Fibroblast of skin of back (primary cell): ENCODE measurements at places on chromosomes 11 and 22.
A peak's percentile ranks its signal among the peaks of the same experiment; 100 is the strongest.

GRCh38 chr22:31611061-31611760 lies 50.8 kb downstream of the PISD start:
- DNase-seq: no peak

DNA sequence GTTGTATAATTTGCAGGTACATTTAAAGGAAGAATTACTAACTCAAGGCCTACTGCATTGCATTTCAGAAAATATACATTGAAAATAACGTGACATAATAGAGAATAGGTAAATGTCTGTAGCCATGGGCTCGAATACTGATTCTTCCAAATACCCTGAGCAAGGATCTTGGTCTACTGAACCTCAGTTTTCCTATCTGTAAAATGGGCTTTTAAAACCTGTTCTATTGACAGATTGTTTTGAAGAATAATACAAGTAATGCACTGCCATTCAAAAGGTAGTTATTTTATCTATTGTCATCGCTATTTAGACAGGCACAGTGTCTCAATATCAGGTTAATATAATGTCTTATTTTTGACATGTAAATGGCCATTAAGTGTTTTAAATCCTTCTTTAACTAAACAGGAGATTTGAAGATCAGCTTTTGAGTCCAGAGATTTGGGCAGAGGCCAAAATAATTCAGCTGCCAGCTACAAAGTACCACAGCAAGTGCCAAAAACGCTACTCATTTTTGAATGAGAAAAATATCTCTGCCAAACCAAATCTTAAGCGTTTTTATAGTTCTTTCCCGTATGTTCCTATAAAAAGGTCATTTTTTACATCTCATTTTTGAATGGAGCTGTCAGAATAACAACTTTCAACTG lies 56.7 kb downstream of the CTSC start:
- DNase-seq: no peak

GRCh38 chr22:49569286-49570031 lies 258.2 kb downstream of the BRD1 start:
- DNase-seq: no peak

DNA sequence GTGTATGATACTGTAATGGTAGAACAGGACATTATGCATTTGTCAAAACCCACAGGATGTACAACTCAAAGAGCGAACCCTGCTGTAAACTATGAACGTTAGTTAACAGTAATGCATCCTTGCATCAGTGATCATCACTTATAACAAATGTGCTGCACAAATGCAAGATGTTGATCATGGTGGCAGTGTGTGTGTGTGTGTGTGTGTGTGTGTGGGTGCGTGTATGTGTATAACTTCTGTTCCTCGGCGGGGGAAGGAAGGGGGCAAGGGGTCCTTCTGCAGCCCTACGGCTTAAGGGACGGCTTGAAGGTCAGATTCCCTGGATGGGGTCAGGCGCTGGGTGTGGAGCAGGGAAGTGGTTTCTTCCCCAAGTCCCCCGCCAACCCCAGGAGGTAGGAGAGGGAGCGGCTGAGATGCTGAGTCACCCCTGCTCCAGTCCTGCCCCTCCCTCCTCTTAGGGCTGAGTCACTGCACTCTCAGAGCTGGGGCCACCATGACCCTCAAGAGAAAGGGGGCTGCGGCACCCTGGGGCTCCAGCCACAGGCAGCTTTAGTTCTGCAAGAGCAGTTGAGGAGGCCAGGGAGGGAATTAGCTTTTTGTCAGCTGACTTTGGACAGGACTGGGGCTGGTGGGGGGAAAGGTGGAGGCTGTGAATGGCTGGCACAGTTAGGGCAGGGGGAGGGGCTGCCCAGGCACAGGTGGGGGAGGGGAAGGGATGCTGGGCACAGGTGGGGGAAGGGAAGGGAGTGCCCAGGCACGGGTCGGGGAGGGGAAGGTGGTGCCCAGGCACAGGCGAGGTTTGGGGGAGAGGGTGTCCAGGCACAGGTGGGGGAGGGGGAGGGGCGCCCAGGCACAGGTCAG lies 8.8 kb upstream of the CTSD start:
- peak; percentile 93 for DNase-seq

DNA sequence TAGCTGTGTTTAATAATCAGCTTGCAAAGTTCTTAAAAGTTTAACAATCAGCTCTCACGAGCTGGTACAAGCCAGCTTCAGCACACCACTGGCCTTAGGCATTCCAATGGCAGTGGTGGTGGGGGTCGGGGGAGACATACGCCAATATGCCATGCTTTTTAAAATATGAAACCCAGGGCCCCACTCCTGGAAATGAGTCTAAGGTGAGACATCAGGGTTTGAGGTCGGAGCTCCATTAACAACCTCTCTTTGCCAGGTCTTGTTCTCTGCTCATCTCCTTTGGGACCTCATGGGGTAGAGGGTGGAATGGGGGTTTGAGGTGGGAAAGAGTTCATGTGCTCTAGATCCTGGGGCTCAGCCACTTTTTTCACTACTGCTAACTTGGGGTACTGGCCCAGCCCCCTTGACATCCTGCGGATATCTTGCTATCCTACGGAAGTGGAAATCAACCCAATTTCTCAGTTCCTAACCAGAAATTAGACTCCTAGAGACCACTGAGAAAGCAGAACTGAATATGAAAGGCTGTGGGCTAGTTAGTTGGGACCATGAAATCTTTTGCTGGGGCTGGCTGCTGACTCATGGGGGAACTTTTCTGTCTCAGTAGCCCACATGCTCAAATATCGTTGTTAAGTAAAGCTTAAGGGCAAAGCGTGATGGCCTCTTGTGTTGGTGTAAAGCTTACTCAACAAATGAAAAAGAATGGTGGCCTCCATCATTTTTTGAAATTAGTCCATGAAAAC lies 90.1 kb downstream of the PDHX start:
- DNase-seq: no peak

GRCh38 chr11:46049325-46049897 lies 71.8 kb downstream of the PHF21A start:
- no peak for DNase-seq

DNA sequence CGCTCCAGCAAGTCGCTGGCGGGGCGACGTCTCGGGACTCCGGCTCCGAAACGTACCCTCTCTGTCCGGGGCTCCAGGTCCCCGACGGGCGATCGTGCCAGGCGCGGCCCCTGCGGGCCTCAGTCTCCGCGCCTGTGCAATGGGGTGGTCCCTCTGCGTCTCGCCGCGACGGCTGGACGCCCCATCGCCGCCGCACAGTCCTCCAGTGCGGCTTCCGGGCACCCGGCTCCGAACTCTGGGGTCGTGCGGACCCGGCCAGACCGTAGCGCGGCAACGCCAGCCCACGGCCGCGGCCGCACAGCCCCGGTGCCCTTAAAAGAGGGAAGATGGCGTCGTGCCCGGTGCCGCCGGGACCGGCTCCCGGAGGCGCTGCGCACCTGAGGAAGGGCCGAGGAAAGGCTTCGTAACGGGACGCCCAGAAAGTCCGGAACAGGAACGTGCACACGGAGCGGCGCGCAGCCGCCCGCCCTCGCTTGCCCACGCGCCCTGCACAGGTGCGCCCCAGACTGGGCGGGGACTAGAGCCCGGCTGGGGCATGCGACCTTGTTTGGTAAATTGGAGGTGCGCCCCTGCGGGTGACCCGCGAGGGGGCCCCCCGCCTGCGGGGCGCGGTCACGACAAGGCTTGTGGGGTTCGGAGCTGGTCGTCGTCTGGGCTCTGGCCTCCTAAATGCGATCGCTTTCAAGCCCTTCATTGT lies 525 bp downstream of the BIK start:
- no peak for DNase-seq

DNA sequence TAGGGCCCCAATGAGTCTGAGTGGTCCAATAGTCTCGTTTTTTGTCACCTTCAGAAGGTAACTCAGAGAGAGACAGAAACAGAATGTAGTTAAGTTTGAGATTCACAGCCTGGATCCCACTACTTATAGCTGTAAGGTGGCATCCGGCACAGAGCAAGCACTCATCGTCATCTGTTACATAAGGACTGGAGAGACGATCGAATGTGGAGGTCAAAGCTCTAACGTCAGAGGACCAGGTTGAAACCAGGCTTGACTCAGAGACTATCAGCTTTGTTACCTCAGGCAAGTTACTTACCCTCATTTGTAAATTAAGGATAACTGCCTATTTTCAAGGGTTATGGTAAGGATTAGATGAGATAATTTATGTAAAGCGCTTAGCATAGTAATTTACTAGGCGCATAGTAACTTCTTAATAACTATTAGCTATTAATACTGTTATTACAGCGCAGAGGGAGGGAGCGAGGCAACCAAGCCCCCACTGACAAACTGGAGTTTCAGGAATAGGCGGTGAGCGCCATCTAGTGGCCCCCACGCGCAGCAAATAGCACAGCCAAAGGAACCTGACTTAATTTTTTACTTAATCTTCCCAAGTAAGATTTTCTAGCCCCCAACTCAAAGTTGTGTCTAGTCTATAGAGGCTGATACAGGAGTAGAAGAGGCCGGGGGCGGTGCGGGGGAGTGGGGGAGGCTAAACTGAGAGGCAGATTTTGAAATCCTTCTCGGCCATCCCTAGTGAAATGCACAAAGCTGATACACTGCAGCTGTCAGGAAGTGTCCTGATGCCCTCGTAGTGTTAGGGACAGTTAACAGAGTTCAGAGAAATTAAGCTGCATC lies 29.0 kb upstream of the API5 start:
- DNase-seq: peak; percentile 15

DNA sequence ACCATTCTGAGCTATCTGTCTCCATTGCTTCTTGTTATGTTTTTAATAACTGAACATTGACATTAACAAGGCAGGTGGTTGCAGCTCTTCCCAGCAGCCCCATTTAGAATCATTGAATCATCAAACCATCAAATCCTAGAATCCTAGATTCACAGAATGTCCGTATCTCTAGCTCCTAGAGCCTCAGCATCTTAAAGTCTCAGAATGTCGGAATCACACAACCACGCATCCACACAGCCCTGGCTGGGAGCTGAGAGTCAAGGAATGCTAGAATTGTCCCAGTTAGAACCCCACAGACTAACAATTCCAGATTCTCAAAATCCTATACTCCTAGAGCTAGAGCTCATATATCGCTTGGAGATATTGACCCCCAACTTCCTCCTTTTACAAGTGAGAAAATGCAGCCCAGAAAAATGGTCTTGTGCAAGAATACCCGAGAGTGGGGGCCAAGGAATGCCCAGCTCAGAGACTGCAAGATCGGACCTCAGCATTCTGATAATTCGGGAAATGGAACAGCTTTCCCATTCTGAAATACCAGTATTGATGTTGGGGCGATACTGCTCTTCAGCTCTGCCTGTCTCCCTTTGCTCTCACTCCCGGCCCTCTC lies 38.8 kb downstream of the PDE2A start:
- DNase-seq: no peak

DNA sequence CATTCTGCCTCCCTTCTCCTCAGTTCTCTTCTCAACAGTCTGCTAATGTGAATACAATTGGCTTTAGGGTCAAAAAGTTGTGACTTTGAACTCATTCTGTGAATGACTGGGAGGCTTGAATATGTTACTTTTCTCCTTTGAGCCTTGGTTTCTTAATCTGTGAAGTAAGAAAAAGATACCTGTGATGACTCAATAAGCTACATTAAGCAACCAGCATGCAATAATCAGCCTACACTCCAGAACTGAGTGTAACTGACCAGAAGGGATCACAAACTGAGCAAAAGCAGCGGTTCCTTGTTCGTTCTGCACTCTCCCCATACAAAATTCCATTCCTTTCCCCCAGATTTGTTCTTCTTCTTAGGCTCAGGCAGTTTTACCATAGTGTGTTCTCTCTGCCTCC lies 23.4 kb downstream of the ZNF202 start:
- DNase-seq: no peak
